CD4-positive, alpha-beta T cell treated with Interleukin-17A for 4 hours (primary cell): ENCODE measurements at places on chromosomes 2 and 18.

GRCh38 chr2:64210816-64211215 is 66.6 kb upstream of the PELI1 start:
- DNase-seq, result no peak

DNA sequence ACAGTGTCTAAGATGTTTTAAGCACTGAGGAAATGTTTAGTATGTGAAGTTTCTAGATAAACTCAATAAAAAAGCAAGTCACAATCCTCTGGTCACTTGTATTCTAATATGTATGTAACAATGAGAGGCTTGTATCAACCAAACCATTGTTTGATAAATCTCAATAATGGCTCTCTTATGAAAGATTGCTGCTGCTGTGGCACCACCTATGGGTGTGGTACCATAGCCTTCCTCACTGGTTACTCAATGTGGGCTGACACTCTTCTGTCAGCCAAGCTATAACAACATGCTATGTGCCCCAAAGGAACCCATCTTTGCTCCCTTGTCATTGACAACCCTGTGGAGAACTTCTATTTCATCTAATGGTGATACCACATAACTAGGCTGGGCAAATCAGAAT is 12.6 kb upstream of the RAB1A start:
- peak; percentile 18 for DNase-seq

- DNase-seq, result peak; percentile 83
Observed at GRCh38 chr2:231786177-231786916, at the start of gene COPS7B. Gene COPS7B (plus strand): TSS chr2:231786445. CDS start chr2:231788571, 2,126 bp downstream.

GRCh38 chr2:98868548-98869271 is 67.3 kb downstream of the CRACDL start:
- DNase-seq, result no peak

GRCh38 chr18:45775743-45776142 is 49.7 kb upstream of the SIGLEC15 start:
- DNase-seq, result no peak

DNA sequence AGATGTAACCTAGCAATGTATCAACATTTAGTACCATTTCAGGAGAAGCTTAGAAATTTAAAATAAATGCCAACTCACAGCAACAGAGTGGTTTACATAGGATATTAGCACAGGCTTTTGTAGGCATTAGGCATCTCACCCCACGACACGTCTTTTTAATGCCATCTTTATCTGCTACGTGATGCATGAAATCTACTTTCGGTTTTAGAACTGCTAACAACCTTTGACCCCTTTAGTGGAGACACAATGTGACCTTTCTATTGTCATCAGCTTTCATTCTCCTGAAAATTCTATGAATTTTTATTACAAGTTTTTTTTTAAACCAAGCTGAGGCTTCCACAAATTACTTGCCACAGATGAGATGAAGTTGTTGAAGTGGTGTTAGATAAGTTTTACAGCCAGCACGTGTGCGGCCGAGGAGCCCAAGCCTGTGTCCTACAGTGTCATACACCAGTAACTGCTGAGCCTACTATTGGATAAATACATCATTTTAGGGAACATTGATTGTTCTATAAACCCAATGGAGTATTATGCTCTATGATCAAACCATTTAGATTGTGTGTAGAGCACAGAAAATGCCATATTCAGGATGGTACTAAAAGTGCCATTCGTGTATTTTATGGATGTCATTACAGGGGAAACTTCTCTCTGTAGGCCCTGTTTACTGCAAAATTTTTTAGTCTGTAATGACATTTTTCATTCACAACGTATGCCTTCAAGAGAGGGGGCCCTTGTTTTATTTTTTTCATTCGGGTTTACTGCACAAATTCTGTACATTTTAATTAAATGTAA is 151.6 kb downstream of the PTGR3 start:
- DNase-seq, result no peak

DNA sequence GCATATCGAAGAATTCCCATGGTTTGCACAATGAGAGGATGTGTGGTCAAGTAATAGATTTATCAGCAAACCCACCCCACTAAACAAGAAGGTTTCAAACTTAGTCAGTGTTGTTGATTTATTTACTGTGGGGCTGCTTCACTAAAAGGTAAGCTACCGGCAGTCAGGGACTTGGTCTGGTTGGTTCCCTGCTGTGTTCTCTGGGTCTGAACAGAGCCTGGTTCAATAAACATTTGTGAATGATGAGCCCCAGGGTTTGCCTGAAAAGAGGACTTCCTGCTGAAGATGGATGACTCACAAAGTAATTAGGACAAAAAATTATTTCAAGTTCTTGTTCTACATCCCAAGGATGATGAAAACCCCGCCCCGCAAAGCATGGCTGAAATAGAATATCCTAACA is 108.3 kb downstream of the SPP2 start:
- DNase-seq, result no peak

DNA sequence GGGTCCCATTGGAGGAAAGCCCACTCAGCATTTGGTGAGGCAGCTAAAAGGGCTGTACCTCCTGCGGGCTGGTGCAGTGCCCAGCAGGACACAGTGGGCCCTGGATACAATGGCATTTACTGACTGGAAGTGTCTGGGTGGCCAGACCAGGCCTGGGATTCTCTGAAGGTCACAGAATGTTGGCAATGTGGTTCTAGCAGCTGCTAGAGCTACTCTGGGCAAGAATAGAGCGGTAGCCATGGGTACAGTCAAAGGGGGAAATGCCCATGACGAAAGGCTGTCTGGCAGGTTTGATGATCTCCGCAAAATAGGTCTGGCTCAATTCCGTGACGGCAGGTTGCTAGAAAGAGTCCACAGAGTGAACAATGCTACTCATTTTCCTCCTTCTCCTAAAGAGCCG is 241.8 kb downstream of the AFF3 start:
- no peak for DNase-seq

DNA sequence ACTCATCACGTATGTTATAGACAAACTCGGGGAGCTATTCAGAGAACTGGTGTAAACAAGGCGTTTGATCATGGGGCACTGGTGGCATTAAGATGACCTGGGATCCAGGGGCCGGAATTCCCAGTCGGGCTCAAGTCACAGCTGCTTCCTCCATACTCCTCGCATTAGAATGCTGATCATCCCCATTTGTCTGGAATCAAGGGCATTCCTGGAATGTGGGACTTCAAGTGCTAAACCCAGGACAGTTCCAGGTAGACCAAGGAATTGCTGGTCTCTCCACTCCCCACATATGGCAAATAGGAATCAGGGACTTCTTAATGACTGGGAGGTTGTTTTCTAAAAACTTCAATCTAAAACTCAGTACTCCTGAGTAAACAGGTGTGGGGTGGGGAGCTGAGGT is 355.7 kb upstream of the RAB6C start:
- DNase-seq, result no peak

DNA sequence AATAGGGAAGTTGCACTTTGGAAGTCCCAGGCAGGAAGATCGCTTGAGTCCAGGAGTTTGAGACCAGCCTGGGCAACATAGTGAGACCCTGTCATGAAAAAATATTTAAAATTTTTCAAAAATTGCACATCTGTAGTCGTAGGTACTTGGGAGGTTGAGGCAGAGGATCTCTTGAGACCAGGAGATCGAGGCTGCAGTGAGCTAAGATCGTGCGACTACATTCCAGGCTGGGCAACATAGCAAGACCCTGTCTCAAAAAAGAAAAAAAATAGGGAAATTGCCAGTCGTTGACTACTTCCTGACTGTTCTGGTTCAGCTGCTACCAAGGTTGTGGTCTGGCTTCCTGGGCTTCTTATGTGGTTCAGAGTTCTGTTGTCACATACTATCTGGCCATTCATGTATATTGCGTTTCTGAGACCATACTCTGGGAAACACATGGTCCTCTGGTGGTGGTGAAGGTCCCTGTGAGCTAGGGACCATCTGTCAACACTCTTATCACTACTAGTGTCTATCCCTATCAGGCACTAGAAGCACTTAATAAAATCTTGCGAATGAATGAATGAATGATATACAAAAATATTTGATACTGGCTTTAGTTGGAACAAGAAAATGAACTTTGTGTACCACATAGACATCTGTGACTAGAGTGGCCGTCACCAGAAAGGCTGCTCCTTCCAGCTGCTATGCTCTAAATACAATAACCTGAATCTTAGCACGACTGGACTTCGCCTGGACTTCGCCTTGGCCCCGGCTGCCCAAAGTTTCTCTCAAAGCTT is 861 bp upstream of the KLHL23 start:
- no peak for DNase-seq

DNA sequence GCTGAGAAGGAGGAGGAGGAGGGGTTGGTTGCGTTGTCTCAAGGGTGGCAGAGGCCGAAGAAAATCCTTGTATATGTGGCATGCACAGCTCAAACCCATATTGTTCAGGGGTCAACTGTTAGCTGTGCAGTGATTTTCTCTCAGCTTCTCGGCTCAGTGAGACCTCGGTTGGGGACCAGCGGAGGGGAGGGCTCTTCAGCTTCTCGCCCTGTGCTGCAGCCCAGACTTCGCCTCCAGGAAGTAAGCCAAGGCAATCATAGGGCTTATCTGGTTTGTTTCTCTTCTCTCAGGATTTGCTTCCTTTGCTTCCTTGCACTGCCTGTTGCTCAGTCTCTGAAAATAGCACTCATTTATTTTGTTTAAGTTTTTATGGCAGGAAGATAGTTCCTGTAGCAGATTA is 85.5 kb downstream of the SOWAHC start:
- DNase-seq, result no peak

DNA sequence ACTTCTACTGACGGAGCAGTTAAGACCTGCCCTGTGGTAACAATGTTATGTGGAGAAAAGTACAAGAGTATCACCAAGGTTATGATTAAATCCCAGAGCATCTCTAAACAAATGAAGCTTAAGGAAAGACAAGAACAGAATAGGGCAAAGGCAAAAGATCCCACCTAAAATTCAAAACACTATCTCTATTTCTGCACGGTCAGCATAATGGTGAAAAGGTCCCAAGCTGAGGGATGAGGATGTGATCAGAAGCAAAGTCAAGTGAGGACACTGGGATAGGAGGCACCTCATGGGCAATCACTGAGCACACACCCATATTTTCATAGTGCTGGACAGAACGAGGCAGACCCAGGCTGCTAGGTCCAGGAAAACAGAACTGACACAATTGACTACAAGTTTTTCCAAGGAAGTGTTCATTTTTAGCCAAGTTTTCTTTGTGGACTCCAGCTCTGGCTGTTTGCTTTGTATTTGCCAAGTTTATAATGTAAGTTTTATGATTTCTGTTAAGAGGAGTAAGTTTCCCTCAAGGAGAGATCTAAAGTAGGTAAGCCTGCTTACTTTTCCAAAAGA is 77.8 kb downstream of the NCKAP5 start:
- DNase-seq, result no peak

GRCh38 chr2:100124761-100125160 is 17.6 kb downstream of the AFF3 start:
- no peak for DNase-seq

GRCh38 chr2:159080641-159081040 is 112.2 kb downstream of the TANC1 start:
- no peak for DNase-seq

DNA sequence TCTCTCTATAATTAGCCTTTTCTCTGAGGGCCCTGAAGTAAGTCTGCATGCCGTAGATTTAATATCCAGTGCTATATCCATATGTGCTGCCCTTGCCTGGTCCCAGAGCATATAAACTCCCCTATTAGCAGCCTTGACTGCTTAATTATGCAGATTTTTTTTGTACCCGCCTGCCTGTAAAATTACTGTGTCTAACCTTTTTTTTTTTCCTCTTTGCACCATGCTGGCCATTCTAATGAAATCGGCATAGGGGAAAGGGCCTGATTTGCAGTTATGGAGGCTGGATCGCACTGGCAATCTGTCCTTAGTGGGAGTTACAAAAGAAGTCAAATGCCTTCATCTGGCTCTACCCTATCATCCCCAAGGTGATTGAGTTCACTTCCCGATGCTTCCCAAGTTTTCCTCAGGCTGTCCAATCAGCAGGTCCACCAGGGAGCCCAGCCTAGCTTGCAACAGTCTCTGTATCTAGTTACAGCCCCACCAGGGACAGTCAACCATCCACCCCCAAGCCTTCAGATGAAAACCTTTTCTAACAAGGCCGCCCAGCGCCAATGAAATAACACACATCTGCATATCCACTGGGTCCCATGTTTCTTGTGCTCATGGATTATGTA is 239.0 kb downstream of the ZNF521 start:
- no peak for DNase-seq

DNA sequence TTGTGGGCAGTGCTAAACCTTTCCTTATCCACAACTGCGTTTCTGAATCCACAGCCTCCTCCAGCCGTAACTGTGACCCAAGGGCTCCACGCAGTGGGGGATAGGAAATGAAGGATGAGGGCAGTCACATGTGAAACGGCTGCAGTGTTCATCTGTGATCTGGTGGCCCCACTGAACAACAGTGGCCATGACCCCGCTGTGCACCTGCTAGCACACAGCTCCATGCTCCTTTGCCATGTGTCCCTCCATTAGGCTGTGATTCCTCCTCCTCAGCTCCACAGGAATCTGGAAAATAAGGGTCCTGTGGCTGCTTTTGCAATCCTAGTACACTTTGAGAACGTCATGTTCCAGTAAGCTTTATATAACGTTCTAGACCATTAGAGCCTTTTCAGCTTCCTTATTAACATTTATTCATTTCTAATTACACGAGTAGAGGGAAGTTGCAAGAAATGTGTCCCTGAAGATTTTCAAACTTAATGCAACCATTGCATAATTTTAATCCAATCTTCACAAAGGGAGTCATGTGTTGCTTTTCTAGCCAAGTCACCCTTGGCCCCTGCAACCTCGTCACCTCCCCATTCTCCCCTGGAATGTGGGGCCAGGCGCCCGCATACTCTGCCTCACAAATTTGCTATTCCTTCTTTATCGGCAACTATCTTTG is 7.1 kb upstream of the NAPG start:
- no peak for DNase-seq

- no peak for DNase-seq
Observed at GRCh38 chr2:154537843-154538450, 160.5 kb upstream of the KCNJ3 start.

DNA sequence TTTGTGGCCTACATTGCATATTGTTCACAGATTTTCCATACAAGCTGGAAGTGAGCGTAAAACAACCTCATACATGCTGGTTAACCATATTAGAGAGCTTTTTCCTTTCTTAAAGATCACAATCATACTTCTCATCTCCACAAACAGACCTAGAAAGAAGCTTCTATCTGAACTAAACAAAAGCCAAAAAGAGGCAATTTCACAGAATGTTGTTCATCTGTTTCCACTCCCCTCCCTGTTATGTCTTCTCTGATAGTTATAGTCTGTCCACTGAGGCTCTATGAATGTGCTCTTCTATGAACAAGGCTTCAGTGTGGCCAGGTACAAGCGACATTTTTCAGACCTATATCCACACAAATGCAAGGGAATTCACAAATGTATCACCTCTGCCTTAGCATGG is 63.4 kb downstream of the LDAH start:
- DNase-seq, result no peak

- DNase-seq, result no peak
Observed at GRCh38 chr2:71742953-71743601, 289.7 kb downstream of the DYSF start.

- DNase-seq, result no peak
Observed at GRCh38 chr2:68784915-68785314, 50.3 kb downstream of the ARHGAP25 start.

DNA sequence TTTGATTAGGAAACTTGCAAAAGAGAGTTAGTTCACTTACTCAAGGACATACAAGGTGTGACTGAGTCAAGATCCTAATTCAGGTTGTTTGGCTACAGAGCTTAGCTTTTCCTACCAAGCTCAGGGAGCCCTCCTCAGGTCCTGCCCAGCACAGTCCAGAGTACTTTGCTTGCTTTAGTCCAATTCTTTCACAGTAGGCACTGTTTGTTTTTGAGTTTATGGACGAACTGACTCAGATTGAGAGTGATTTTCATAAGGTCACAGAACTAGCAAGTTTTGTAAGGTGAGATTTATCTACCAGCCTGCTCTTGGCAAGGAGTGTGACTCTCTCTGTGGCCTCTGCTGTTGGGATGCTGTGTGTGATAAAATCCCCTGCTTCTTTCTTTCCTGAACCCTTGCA is 310.5 kb downstream of the PTPRM start:
- no peak for DNase-seq

- no peak for DNase-seq
Observed at GRCh38 chr18:1585881-1586488, 681.3 kb downstream of the ADCYAP1 start.
